ENCODE measurements at places on chromosomes 11 and 22. TPM values are rescaled to one million over a fixed set of nuclear protein-coding genes. Genes with fewer than 3 reads are reported as not detected.

DNA sequence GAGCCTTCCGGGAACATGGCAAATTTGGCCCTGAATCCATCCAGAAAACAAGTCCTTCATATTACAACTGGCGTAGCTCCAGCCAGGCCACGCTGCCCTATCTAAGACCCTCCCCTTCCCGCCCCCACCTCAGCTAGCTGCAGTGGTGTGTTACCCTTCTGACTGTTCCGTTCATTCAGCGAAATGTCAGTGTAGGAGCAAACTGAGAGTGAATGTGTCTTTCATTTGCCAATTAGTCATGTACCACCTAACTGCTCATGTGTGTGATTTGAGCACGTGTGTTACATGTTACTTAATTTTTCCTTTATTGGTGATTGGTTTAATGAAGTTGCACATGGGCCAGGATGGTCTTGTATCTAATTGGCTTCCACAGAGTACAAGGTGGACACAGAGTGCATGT is 34.8 kb upstream of the POU2AF1 start:
- H3K36me3 ChIP-seq = no peaks in the 10 kb centered on the region
- no peak for DNase-seq
- peaks cover 22% of the 10 kb centered on the region for H3K4me1 ChIP-seq
- H3K4me3 ChIP-seq = no peak overlapping the region
- no peaks in the 10 kb centered on the region for H3K27me3 ChIP-seq

DNA sequence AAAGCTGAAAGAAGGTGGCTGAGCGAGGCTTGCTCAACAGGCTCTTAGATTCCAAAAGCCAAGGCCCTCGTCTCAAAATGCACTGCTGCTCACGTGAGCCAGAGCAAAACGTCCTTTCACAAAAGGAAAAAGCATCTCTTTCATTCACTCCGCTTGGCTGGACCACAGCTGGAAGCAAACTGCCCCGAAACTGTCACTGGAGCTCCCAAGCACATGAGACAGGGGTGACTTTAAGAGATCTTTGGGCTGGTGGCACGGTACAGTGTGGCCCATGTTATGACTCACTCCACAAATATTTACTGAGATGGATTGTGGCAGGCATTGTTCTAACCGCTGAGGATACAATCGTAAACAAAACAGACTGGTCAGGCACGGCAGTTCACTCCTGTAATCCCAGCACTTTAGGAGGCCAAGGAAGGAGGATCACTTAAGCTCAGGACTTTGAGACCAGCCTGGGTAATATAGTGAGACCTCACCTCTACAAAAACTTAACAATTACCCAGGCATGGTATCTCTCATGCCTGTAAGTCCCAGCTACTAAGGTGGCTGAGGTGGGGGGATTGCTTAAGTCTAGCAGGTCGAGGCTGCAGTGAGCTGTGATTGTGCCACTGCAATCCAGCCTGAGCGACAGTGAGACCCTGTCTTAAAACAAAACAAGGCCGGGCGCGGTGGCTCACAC is 3.6 kb downstream of the PLA2G6 start:
- peak; percentile 71 for DNase-seq
- H3K36me3 ChIP-seq = no peaks in the 10 kb centered on the region
- H3K27me3 ChIP-seq = no peaks in the 10 kb centered on the region
- peaks cover 32% of the 10 kb centered on the region for H3K4me1 ChIP-seq

The HPX gene
- total RNA-seq = 2.7 TPM

GRCh38 chr11:107563702-107564101 is 1.8 kb downstream of the ALKBH8 start:
- H3K4me1 ChIP-seq = peaks cover 23% of the 10 kb centered on the region
- DNase-seq = peak; percentile 68
- H3K27me3 ChIP-seq = no peaks in the 10 kb centered on the region

The BAIAP2L2 gene
- 8.8 TPM for total RNA-seq

DNA sequence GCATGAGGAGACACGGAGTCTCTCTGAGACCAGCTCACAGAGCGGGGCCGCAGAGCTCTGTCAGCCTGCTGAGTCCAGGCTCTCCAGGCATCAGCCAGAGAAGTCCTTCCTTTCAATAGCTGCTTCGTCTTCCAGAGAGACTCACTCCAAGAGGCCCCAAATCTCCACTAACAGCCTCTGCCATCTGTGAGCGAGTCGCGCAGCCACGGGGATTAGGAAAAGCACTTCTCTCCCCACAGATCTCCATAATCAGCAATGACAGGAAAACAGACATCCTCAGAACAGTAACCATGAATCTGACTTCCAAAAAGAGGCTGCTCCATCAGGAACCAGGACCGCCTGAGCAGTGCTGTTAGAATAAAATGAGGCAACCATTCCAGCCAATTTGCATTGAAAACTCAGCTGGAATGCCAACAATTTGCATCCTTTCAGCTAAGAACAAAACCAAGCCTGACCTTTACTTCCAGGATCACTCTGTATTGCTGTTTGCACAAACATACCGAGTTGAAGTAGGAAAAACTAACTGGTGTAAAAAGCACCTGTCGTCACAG is 65.4 kb downstream of the SMCO4 start:
- no peaks in the 10 kb centered on the region for H3K4me1 ChIP-seq
- no peak overlapping the region for H3K4me3 ChIP-seq
- H3K36me3 ChIP-seq = no peaks in the 10 kb centered on the region
- H3K27ac ChIP-seq = no peak overlapping the region

The C11orf16 gene
- total RNA-seq = 1.4 TPM

GRCh38 chr22:47131632-47132427 is 369.4 kb downstream of the TBC1D22A start:
- DNase-seq = no peak
- H3K4me1 ChIP-seq = no peaks in the 10 kb centered on the region
- no peak overlapping the region for H3K4me3 ChIP-seq
- H3K27ac ChIP-seq = no peak overlapping the region
- no peaks in the 10 kb centered on the region for H3K36me3 ChIP-seq

DNA sequence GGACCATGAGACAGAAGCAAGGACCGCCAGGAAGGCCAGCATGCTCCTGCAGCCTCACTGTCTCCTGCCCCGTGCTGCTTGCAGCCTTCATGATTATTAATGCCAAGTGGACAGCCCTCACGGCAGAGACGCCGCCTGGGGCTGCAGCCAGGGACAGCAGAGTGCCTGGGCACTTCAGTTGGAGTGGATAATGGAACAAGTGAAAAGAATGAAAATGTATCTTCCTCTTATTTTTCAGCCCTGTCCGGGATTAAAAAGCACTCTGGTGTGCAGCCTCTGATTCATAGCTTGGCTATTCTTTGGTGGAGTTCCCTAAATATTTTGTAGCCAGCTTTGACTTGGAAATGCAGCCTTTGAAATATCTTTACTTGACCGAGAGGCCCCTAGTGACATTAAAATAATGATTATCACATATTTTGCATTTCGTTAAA is 1404.2 kb downstream of the BRD1 start:
- no peaks in the 10 kb centered on the region for H3K4me1 ChIP-seq
- no peaks in the 10 kb centered on the region for H3K36me3 ChIP-seq
- no peaks in the 10 kb centered on the region for H3K27me3 ChIP-seq

GRCh38 chr22:44755956-44756361 is 3.6 kb downstream of the ARHGAP8 start:
- no peak overlapping the region for H3K4me3 ChIP-seq
- H3K4me1 ChIP-seq = peaks cover 17% of the 10 kb centered on the region
- no peaks in the 10 kb centered on the region for H3K36me3 ChIP-seq

The POU2AF1 gene
- total RNA-seq = 4.6 TPM

DNA sequence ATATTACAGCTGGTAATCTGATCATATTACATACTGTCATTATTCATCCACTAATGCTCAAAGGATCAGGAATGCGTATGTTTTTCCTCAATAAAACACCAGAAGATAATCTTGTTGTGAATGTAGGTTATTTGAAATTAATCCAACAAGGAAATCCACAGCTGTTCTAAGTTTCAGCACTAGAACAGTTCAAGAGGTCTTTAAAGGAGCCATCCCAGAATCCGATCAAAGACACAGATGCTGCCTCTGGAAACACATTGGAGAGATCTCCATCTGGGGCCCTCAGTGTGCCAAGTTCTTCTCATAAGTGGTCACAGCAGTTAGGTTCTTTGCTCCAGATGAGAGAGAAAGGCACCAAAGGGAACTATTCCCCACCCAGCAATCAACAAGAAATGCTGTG is 1955.1 kb upstream of the RAG2 start:
- H3K36me3 ChIP-seq = no peaks in the 10 kb centered on the region
- H3K4me1 ChIP-seq = no peaks in the 10 kb centered on the region
- H3K4me3 ChIP-seq = no peak overlapping the region
- no peak for DNase-seq

The TSPO gene
- total RNA-seq = 68.7 TPM

Measured in testis (tissue), 5 donors.